Stimulated activated CD4-positive, alpha-beta T cell treated with anti-CD3 and anti-CD28 coated beads, Interleukin-2, amount 100 ng/mL, for 4 hours (primary cell): ENCODE measurements at places on chromosomes 2 and 18.

- DNase-seq: no peak
These were observed 6.8 kb upstream of the TEX51 start for GRCh38 chr2:126891681-126892500.

DNA sequence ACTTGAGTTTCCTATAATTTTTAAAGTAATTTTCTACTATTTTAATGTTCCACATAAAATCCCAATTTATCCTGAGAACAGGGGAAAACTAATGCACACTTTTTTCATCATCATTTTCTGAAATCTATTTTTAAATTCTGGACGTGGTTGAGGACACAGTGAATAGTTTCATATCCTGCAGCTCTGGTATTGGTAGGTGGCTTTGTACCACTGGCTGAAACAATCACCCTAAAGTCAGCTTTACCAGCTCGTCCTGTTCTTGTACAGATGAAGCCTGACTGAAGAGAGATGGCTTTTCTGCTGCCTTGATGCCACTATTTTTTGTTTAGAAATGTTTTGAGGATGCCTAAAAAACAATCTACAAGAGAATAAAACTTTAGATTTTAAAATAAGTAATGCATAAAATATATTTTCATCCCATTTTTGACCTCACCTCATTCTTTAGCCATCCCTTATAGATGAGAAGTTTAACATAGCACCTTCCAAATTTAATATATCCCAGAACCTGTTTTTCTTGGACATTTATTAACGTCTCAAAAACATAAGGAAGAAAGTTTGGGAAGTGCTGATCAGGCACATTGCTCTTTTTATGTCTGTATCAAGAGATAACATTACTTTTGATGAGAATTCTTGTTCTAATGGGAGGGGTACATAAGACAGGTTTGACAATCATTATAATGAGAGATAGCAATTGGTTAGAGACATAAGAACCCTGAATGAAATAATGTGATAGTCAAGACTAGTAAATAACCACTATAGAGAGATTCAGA lies 80.9 kb downstream of the GALNT1 start:
- DNase-seq: no peak

DNA sequence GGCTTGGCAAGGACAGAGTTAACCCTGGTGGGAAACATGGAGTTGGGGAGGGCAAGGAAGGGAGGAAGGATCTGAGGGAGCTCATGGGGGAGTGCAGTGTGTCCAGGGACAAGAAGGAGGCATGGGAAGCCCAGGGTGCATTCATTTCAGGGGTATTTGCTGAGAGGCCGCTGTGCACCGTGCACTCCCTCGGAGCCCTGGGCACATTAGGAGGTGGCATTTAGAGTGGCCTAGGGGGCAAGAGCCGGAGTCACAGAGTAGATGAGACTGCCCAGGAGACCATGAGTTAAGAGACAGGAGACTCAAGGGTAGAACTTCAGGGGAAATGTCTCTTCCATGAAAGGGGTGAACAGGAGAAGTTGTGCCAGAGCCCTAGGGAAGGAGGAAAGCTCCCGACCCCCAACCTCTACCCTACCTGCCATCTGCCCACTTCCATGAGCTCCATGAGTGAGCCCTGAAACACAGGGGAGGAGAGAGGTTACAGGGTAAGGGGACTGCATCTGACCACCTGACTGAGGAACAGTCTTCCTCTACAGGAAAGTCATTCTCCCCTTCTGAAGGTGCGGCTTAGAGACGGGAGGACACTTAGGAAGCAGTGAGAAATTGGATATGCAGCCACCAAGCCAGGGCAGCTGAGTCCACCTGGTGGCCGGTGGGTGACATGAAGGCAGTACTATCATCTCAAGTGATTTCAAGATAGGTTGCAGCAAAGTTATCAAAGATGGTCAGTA lies 58.5 kb upstream of the COPS8 start:
- no peak for DNase-seq

DNA sequence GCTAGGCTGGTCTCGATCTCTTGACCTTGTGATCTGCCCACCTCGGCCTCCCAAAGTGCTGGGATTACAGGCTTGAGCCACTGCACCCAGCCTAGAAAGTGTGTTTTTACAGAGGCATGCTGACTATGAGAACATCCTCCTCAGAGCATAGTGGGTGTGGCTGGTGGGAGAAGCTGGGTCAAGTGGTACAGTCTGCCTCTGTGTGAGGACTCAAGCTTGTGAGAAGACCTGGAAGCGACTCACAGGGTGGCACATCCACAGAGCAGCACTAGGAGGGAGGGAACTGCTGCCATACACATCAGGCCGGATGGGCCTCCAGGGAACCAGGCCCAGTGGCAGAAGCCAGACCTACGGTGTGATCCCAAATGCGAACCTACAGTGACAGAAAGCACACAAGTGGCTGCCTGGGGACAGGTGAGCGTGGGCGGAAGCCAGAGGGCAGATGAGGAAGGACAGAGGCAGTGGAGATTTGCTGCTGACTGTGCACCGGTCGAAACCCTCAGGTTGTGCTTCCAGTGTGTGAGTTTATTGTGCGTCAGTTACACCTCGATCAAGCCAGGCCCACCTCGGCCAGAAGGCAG lies 8.9 kb downstream of the ARHGEF4 start:
- DNase-seq: no peak

DNA sequence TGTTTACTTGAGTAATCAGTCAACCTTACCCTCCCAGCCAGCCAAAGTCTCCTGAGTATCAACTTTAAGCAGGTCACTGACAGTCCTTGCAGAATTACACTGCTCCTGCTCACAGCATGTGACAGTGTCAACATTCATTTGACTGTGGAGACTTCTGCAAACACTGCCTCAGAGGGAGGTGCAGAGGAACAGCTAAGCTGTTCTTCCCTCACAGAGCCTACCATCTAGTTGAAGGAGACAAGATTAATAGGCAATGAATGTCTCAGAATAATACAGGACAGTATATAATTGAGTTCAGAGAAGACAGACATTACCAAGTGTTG lies 11.9 kb downstream of the SLC14A2 start:
- no peak for DNase-seq

GRCh38 chr2:226742347-226742746 lies 57.3 kb downstream of the IRS1 start:
- DNase-seq: no peak

GRCh38 chr18:76524900-76525698 lies 30.1 kb upstream of the ZNF516 start:
- no peak for DNase-seq

GRCh38 chr2:239306274-239307220 lies 94.3 kb downstream of the HDAC4 start:
- no peak for DNase-seq

DNA sequence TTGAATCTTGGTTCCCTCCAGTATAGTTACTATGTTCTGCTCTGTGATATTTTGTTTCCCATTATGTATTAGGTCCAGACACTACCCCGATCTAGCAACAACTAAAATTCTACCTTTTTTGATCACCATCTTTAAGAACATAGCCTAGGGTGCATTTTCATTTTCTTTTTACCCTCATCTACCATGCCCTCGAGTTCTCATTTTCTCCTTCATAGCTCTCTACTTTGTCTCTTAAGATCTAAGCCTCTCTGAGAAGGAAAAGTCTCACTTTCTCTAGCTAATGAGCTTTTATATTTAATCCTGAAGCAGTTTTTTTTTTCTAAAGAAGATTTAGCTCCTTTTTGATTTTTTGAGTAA lies 1089.4 kb upstream of the SLC39A10 start:
- no peak for DNase-seq

DNA sequence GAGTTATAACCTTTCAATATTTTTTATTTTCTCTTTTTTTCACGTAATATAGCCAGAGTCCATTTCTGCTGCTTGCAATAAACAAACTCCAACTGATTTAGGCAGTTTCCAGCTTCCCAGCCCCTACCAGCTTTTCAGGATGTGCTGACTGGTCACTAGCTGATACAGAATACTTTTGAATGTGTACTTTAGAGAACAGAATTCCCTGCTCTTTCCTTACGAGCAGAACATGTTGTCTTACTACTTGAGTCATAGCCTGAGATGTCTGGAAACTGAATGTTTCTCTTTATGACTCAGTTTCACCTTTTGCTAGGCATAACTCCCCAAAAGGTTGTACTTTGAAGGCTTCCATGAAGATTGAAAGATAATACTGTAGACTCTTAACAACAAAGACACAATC lies 44.5 kb upstream of the KCNE4 start:
- no peak for DNase-seq

- DNase-seq: no peak
These were observed 533.7 kb upstream of the TNP1 start for GRCh38 chr2:217393585-217394032.

DNA sequence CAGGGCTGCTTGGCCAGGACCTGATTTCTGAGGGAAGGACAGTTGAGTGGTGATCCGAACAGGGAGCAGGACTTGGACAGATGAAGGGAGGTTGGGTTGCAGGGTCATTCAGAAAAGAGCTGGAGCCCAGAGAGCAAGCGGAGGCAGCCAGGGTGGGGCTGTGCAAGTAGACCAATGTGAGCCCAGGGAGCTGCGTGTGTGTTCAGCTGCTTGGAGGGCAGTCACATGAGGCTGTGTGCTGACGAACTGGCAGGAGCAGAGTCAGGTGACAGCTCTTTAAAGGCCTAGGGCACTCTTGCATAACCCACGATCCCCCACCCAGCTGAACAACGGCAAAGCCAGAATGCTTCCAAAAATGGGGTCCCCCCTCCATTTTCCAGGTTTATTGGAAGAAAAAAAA lies 4.6 kb upstream of the MLPH start:
- DNase-seq: no peak

DNA sequence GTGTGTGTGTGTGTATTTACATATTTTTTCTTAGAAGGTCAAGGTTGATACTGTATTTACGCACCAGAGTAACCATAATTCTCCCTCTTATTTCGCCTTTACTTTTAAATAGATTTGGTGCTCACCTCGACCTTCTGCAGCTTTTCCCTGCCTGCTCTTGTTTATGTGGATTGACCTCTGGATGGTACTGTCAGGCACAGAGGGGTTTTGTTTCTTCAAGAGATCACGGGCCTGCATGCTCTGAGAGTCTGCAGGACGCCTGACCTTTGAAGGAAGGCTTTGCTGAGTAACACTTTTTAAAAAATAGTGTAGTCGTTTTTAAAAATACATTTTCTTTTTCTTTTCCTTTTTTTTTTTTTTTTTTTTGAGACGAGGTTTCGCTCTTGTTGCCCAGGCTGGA lies 18.1 kb upstream of the EFHD1 start:
- DNase-seq: no peak

DNA sequence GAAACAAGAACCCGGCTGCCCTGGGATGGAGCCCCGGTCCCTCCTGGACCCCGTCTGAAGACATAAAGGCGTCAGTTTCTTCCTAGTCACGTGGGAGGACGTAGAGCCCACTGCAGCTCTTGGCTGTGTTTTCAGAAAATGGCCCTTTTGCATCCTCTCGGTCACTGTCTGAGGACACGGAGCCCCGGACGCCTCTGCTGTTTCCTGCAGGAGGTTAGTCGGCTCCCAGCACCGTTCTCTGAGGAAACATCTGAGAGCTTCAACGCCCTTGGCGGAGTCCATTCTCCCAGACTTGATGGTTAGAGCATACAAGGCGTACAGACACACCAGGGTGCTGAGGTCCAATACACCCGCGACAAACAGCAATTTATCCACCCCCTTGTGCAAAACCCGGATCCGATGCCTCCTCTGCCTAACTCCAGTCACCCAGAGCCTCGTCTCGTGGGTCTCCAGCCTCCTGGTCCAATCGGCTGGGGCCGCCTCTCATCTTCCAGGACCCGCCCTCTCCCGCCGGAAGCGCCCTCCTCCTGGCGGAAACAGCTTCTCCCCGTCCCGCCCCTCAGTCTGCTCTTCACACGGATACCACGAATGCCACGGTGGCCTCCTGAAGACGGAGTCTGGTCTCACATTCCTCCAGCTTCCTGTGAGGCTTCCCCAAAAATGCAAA lies 119.4 kb downstream of the TMEM18 start:
- DNase-seq: no peak

DNA sequence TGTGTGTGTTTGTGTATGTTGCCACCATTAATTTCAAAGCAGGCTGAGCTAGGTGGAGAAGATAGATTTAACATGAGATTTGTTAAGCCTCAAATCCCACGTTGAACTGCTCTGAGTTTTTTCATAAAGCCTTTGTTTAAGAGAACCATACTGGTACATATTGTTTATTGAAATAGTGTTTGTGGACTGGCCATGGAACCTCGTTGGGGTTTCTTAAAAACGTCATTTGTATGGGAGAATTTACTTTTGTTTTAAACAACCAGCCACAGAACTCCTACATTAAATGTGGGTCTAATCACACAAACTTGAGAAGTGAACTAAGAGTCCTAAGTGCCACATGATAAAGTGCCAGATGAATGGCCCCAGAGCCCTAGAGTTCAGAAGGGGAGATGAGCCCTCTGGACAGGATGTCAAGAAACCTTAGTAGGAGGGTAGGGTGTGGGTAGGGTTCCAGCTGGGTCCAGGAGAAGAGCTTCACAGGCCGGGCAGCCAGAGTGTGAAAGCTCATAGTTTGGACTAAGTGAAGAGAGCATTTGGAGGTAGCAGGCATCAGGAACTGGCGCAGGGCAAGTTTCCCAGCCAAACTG lies 120.6 kb upstream of the EML6 start:
- no peak for DNase-seq

GRCh38 chr2:241933179-241933911 lies 63.8 kb downstream of the RTP5 start:
- DNase-seq: no peak

DNA sequence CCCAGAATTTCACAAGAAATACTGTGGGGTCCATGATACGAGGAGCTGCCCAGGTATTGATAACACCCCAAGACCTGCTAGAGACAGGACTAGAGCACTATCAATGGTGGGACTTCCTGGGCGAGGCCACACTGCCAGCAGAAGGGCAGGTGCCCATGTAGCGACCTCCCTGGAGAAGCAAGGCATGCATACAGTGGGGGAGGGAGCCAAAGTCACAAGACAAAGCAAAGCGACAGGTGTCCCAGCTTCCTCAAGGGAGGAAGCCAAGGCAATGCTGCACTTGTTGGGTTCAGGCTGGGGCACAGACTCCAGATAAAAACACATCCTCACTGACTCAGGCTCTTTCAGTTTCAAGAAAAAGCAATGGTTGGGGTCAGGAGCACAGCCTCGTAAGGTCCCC lies 7.5 kb downstream of the CD207 start:
- DNase-seq: no peak

- no peak for DNase-seq
These were observed 64.1 kb downstream of the PTPN4 start for GRCh38 chr2:119823734-119824334.

DNA sequence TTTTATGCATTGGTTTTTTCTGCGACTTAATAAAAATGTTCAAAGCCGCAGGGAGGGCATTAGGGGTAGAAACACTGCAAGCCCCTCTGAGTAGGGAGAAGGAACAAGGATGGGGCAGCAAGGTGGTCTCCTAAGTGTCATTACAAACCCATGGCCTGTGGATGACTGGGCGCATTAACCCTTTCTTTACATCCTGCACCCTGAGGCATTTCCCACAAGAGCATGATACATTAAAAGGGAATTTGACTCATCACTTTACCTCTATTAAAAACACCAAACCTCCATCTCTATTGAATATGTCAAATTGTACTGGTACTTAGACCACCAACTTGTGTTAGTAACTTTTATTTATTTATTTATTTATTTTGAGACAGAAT lies 112.5 kb downstream of the VIT start:
- DNase-seq: no peak

GRCh38 chr2:3758906-3759305 lies 55.5 kb downstream of the DCDC2C start:
- DNase-seq: no peak

GRCh38 chr2:158544998-158545397 lies 88.2 kb downstream of the PKP4 start:
- no peak for DNase-seq
